ENCODE measurements at places on chromosomes 1 and 21.

- DNase-seq, result no peak
Measured at GRCh38 chr1:75198761-75199160, 64.6 kb downstream of the LHX8 start.

DNA sequence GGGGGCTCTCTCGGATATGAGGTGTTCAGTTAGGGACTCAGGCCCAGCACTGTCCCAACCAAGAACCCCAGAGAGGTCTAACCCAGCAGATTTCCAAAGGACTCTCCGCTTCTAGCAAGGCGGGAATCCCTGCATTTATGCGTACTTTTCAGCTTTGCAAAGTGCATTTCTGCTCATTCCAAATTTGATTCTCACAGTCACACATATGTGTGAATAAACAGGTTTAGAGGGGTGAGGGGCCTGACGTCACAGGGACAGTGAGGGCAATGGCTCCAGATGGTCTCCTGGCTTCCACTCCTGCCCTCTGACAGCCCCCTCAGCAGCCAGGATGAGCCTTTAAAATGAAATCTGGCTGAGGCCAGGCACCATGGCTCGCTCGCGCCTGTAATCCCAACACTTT lies 921 bp upstream of the ECE1 start:
- no peak for DNase-seq

DNA sequence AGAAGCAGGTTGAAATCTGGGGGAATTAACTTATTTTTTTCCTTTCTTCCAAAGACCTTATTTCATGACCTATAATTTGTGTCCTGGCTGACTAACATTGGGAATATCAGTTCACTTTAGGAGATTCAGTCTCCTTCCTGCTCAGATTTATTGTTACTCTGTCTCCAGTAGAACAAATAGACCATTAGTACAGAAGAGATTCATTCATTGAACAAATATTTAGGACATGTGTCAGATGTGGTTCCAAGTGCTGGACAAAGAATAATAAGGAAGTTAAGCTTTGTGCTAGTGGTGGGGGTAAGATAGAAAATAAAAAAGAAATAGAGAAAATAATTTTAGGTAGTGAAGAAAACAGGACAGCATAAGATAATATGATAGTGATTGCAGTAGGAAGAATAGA lies 20.3 kb downstream of the ZMYM4 start:
- DNase-seq, result no peak

DNA sequence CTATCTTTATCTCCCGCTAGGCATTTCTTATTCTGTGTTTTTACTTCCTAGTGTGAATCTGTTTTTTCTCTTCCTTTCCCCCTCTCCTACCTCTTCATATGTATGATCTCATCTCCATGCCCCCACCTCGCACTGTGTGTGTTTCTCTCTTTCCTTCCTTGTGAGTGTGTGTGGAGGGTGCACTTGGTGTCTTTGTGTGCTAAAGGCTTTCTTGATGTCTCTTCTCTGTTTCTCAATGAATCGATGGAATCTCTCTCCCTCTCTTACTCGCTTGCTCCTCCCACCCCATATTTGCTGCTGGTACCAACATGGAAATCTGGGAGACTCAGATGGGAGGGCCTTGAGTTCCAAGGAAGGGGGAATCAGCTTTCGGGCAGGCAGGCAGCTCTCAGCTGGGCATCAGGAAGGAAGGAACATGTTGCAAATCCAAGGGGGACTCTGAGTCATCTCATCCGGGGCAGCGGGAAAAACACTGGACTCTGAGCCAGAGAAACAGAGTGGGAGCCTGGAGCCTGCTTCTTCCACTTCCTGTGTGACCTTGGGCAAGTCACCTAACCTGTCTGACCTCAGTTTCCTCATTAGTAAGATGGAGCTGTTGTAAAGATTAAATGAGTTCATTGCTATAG lies 147.5 kb downstream of the PTPRU start:
- DNase-seq, result no peak

DNA sequence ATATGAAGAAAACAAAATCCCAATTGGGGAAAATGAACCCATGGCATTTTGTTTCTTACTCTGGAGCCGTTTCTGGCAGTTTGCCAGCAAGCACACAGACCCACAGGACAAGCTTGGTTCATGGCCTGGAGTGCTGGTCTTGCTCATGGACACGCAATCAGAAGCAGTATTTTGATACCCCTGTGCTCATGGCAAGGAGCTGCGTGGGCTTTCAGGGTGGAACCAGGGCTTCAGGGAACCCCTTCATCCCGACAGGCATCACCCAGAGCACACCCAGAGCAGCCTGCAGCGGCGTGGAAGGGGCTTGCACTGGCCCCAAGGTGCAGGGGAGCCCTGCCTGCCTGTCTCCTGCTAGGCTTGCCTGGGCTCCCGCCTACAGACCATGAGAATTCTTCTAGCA lies 45.4 kb upstream of the PCBP3 start:
- DNase-seq, result no peak

DNA sequence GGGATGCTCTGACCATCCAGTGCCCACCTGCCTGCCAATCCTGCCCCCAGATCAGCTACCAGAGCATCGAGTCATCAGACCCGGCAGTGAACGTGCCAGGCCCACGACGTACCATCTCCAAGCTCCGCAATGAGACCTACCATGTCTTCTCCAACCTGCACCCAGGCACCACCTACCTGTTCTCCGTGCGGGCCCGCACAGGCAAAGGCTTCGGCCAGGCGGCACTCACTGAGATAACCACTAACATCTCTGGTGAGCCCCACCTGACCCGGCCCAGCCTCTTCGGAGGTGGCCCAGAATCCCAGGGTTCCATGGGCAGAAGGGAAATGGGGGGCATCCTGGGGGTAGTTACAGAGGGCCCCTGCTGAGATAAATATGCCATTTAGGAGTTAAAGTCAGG lies 43.1 kb downstream of the PTPRU start:
- no peak for DNase-seq

DNA sequence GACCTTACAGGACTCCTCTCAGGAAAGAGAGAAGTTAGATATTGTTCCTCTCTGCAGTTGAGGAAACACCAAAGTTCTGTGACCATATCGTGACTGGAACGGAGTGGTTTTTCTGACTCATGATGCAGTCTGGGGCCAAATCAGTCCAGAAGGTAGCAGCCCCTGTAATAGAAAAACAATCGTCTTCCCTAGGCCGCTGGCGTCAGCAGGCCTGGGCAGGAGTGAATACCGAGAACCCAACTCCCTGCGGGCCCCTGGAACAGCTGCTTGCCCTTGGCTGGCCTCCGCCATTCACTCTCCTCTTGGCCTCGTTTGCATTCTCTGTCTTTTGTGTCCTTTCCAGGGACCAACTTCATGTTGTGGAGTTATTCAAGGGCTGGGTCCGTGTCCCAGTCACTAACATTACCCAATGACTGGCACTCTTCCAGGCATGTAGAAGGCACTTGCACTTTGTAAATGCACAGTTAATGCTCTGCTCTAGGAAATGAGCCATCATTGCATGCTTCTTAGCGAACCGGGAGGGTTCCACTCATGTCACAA lies 10.9 kb upstream of the CD101 start:
- DNase-seq, result no peak

DNA sequence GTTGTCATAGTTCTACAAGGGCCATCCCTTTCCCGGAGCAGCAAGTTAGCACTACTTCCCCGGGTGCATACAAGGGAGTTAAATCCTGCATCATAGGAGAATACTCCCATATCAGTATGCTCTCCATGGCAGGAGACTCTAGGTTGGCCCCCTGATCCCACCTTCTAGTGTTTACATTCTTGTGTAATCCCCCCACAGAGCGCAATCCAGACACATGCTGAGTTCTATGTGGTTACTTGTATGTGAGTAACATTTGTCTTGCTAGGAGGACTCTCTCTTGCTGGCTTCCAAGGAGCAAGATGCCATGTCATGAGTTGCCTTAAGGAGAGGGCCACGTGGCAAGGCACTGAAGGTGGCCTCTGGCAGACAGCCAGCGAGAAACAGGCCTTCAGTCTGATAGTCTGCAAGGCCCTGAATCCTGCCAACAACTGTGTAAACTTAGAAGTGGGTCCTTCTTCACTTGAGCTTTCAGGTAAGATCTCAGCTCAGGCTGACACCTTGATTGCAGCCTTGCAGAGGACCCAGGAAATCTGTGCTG lies 155.3 kb downstream of the CDC7 start:
- DNase-seq, result no peak

DNA sequence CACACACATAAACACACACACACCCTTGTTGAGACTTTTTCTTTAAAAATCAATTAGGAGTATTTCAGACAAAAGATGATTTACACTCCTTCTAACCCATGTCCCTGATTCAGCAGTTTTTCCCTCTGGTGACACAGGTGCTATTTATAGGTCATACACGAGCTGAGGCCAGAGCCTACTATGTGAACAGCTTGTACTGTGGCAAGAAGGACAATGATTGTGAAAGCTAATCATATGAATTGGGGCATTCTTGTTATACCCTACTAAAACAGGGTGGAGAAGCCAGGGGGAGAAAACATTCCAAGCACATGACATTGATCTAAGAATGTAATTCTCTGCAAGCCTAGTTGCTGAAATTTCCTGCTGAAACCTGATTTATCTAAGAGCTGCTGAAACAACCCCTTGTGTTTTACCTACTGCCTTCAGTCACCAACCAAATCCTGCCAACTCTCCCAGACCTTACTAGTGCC lies 60.3 kb downstream of the XCL1 start:
- DNase-seq, result no peak

GRCh38 chr1:19640363-19641316 lies 3.5 kb upstream of the NBL1 start:
- no peak for DNase-seq

GRCh38 chr1:34625521-34626015 lies 129.3 kb upstream of the GJB5 start:
- DNase-seq, result no peak

GRCh38 chr1:205827623-205828022 lies 14.6 kb upstream of the SLC41A1 start:
- no peak for DNase-seq

GRCh38 chr1:18458133-18459092 lies 22.3 kb upstream of the KLHDC7A start:
- no peak for DNase-seq

- no peak for DNase-seq
Measured at GRCh38 chr1:204640578-204640977, 45.0 kb downstream of the LRRN2 start.

DNA sequence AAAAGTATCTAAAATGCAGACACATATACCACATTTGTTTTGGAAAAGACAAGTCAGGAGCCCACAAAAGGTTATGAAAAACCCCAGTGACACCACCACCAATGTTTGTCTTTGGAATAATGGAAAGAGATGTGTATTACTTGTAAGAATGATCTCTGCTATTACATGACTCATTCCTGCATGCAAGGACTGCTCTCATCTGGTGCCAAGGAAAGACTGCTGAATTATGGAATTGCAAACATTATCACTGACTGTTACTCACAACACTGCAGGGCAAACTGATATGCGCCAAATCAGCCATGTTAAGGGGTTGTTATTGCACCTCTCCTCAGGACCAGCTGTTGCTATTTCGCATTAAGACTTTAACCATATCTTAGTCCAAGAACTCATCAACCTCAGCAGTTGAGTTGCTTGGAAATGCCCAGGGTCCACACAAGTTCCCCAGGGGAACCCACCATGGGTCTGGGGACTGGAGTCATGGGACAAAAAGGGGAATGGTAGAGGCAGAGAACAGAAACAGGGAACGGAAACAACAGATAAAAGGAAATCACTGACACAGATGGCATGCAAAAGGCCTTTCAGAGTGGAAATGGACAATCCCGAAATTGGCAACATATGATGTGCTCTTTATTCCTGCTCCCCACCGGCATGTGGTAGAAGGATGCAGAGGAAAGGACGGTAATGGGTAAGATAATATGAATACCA lies 34.4 kb downstream of the CAPZB start:
- no peak for DNase-seq

DNA sequence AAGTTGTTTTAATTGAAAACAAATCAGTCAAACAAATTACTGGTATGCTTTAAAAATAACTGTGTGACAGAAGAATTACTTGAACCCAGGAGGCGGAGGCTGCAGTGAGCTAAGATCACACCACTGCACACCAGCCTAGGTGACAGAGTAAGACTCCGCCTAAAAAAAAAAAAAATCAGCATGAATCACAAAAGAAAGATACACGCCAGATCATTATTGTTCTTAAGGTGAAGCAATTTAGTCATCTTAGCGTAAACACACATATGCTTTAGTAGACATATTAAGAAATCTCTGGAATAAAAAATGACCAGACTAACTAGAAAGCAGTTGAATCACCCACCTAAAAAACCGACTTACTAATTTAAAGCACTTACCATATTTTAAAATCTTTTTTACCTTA lies 20.2 kb downstream of the RERE start:
- no peak for DNase-seq

- no peak for DNase-seq
Measured at GRCh38 chr1:119636491-119637089, 11.5 kb downstream of the ZNF697 start.

- DNase-seq, result no peak
Measured at GRCh38 chr1:152752225-152752624, 5.6 kb upstream of the KPRP start.

- no peak for DNase-seq
Measured at GRCh38 chr21:31298618-31299269, 45.3 kb downstream of the TIAM1 start.

DNA sequence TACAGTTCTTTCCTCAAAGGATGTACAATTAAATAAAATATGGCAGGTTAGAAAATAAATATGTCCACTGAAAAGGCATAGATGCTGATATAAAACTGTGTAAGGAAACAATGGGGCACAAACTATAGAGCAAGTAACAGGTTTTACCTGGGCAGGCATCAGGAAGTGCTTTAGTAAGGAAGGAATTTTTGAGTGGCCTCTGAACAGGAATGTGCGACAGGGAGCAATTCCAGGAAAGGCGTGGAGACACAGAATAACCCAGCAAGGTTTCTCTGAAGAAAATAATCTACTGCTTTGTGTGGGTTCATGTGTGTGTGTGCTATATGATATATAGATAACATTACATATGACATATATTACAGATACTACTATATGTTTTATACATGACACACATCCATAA lies 128.4 kb downstream of the RGS21 start:
- no peak for DNase-seq

DNA sequence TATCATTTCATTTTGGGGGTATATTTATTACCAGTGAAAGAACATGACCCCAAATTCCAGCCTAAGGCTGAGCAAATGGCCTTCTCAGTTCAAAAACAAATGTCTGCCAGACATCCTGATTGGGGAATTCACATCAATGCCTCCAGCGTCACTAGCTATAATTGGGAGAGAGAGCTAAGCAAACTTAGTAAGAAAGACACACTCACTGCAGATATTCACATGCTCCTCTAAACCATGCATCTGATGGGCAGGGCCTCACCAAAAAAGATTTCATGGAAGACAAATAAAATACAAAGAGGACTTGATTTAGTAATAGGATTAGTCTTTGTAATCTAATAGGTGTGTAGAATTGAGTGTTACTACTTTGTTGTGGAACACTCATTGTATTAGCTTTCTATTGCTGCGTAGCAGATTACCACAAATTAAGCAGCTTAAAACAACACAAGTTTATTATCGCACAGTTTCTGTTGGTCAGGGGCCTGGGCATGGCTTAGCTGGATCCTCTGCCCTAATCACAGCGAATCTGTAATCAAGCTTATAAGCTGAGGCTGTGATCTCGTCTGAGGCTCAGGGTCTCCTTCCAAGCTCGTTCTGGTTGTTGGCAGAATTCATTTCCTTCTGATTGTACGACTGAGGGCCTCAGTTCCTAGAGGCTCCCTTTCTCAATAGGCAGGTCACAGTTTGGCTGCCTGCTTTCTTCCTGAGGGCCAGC lies 243.0 kb downstream of the PBX1 start:
- no peak for DNase-seq

All from stimulated activated CD4-positive, alpha-beta T cell treated with anti-CD3 and anti-CD28 coated beads, Interleukin-4, amount 100 ng/mL, for 1 hour (primary cell).